Activated CD8-positive, alpha-beta memory T cell treated with anti-CD3 and anti-CD28 coated beads for 4 hours (primary cell): ENCODE measurements at places on chromosomes 2 and 18.

- DNase-seq, result no peak
Observed at GRCh38 chr2:234632527-234633391, 135.9 kb upstream of the ARL4C start.

GRCh38 chr2:45256867-45257641 is 247.8 kb upstream of the SIX2 start:
- no peak for DNase-seq

DNA sequence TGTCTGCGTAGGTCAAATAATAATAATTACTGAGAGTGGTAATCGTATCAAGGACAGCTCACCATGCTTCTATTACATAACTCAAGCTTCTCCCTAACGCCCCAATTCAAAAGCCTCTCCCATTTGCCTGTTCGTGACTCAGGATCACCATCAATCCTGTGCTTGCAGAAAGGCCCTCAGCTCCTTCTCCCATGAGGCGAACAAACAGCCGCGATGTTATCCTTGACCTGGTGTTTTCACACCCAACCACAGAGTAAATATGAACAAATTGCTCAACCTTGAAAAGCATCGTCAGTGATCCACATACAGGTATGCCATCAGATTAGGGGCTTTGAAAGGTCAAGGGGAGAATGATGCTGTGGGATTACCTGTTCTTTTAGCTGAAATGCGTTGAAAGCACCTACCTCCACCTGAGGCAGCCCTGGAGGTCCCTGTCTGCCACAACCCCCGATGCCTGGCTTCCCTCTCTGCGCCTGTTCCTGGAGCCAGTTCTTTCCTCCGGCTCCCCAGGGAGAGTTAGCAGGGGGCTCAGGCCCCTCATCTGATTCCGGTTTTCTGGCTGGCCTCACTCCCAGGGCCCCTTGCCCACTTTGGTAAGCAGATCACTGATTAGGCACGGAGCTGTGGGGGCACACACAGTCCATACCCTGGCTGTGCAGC is 39.1 kb upstream of the ODC1 start:
- no peak for DNase-seq

- DNase-seq, result no peak
Observed at GRCh38 chr2:236633775-236634560, 64.3 kb downstream of the ACKR3 start.

GRCh38 chr2:145404690-145405089 is 884.8 kb upstream of the ZEB2 start:
- DNase-seq, result no peak

GRCh38 chr18:58310517-58310916 is 266.5 kb downstream of the NEDD4L start:
- DNase-seq, result no peak

DNA sequence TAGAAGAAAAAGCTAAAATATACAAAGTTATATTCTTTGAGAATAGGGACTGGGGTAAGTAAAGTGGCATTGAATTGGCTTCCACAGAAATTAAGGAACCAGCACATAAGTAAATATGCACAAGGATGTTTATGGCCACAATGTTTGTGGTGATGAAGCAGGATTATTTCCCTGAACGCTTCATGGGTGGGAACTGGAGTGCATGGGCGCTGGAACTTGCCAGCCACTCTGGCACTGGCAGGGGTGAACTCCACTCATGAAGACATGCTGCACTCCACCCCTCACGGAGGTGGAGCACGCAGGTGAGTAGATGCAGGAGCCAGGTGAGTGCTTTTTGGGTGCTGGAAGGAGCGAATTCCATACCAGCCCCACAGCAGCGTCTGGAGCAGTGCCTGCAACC is 94.1 kb downstream of the BCL2 start:
- DNase-seq, result no peak

DNA sequence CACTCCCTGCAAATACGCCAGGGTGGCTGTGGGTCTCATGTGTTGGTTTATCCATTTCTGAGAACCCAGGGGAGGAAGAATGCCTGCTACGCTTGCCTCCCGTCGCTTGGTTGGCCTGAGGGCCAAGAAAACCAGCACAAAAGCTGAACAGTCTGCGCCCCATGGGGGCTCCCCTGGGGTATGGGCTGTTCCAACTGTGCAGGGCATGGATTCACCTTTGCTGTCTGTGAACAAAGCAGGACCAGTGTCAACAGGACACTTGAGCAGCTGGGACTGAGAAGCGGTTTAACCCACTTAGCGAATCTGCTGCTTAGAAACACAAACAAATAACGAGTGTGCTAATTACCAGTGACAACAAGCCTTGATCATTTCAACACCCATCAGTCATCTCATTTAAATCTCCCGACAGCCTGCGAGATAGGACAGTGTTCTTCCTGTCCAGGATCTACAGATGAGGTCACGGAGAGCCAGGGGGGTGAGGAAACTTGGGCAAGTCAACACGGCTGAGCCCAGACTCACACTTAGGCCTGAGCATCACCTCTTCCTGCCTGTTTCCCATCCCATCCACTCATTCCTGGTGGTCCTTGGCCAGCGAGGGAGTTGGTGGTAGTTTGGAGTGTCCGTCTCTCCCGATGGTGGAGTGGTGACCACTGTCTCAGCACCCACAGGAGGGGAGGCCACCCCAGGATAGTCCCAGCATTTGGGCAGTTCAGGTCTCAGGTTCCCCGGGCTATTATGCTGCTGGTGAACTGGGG is 111.6 kb upstream of the HAAO start:
- no peak for DNase-seq

GRCh38 chr2:39898934-39899333 is 119.9 kb upstream of the THUMPD2 start:
- DNase-seq, result no peak

GRCh38 chr2:43039376-43040080 is 186.9 kb downstream of the ZFP36L2 start:
- no peak for DNase-seq

GRCh38 chr2:232816657-232817056 is 40.3 kb upstream of the KCNJ13 start:
- no peak for DNase-seq

GRCh38 chr18:79010802-79011201 is 31.2 kb downstream of the SALL3 start:
- no peak for DNase-seq

DNA sequence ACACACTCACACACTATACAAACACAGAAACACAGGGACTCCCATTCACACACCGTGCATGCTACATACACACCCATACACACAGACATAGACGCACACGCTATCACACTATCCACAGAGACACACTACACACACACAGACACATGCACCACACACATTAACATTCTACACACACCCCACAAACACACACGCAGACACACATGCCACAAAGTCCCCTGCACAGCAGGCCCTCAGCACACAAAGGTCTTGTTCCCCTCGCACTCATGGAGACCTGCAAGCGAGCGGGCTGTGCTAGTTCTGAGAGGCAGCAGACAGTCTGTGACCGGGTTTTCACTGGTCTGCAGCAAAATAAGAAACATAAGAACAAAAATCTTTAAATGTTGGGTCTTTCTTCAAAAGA is 429.6 kb upstream of the SALL3 start:
- DNase-seq, result no peak

DNA sequence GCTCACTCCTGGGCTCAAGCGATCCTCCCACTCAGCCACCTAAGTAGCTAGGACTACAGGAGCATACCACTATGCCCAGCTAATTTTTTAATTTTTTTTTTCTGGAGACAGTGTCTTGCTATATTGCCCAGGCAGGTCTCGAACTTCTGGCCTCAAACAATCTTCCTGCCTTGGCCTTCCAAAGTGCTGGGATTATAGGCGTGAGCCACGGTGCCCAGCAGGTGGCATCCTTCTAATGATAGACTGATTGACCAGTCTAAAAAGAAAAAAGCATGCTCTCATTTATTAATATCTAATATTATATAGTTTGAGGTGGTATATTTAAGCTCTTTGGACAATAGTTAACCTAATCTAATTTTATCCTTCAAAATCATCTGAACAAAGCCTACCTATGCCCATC is 198.6 kb downstream of the CAMKMT start:
- DNase-seq, result no peak

DNA sequence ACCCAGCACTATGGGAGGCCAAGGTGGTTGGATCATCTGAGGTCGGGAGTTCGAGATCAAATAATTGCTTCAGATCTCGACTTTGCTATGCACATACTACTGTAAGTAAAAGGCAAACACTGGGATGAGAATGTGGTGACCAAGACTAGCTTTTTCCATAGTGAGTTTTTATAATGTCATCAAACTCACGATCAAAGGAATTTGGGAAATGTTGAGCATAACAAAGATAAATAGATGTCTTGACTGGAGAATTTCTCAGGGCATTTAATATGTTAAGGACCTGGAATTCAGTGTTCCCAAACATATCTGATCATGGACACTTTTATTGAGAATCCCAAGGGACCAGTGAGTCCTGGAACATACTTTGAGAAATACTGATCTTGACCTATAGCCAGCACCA is 205.6 kb downstream of the ARHGAP15 start:
- no peak for DNase-seq

GRCh38 chr2:37262522-37262921 is 31.1 kb downstream of the NDUFAF7 start:
- no peak for DNase-seq

GRCh38 chr2:59301466-59302402 is 1060.6 kb upstream of the FANCL start:
- no peak for DNase-seq

- DNase-seq, result no peak
Observed at GRCh38 chr2:178246696-178247095, 52.4 kb downstream of the OSBPL6 start.

- no peak for DNase-seq
Observed at GRCh38 chr2:188203776-188204175, 87.9 kb upstream of the GULP1 start.

- DNase-seq, result no peak
Observed at GRCh38 chr2:88838165-88838635, 146.7 kb downstream of the RPIA start.

DNA sequence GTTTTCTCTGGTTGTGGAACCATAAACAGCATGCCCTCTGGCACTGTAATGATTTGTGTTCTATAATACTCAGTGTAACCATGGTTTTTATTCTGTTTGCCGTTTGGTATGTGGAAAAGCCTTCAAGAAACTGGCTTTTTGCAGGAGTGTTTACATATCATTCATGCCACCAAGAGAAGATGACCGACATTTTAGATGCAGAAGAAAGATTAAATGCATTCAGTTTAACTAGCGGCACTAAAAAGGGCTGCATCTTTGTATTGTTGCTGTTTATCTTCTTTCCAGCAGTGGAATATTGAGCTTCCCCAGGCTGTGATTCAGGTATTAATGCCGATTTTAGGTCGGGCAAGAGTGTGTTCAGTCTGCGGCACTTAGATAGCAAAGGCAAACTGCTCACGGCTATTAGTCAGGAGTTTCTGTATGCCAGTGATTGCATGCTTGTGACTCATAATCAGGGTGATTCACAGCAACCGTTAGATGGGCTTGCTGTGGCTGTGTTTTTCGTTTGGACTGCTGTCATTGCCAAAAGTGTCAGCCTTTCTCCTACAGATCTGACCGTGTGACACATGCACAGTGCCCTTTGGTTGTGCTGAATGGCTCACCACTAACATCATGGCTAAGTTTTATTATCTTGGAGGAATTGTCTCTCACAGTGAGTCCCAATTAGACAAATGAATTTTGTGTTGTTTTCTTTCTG is 479.7 kb downstream of the PARD3B start:
- no peak for DNase-seq

DNA sequence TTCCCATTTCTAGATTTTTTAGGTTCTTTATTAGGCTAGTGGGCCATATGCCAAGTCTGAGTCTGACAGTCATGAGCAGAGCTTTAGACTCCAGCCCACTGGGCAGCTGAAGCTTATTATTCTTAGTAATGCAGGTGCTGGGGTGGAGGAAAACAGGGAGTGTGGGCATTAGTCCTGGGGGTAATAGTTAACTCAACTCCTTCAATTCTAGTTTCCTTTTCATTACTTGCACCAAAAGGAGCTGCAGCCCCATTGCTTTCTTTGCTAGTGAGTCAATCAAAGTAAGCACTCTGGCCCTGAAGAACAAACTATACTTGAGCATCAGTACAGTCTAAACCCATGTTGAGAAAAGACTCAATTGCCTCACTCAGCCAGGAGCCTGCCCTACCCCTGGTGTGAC is 35.5 kb downstream of the ICOS start:
- no peak for DNase-seq

DNA sequence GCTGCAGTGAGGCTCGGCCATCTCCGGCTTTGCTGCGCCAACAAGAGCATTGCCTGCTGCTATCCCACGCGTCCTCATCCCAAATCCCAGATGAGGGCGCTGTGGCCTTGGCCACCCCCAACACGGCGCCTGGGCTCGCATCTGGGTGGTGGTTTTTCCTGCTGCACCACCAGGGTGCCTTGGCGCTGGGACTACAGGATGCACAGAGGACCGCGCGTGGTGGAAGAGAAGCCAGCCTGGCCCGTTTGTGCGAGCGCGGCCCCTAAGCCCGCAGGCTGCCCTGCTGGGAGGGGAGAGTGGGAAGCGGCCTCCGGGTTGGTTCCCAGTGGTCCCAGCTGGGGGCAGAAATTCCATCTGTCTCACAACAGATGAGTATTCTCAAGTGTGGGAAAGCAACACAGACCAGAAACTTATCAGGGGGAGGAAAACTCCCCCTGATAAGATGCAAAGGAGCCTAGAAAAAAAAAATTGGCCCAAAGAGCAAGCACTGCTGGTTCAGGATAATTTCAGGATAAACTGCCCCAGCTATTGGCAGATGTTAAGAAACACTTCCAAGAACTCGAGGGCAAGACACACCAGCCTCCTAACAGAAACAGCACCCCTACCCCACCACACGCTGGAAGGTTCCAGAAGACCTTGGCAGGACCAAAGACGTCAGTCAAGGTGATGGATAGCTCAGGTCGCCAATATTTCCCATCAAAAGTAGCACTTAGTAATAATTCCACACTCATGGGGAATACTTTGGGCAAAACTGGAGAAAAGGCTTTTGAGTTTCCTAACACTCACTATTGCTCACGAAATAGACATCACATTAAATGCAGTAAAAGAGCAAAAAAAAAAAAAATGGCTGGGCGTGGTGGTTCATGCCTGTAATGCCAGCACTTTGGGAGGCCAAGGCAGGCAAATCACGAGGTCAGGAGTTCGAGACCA is 152.1 kb downstream of the PXDN start:
- DNase-seq, result no peak

DNA sequence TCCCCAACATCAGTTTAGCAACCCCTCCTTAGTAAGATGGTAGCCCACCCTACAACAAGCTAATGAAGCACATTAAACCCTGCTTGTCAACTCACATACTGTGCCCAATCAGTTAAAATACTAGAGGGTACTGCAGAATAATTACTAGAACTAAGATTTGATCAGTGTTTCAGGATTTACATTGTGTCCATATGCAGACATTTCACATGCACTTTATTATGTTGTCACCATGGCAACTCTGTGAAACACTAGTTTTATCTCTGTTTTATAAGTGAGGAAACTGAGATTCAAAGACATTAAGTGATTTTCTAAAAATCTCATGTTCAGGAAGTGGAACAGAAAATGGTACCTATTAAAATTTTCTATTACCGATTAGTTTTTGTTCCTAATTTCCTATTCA is 61.7 kb downstream of the CYBRD1 start:
- no peak for DNase-seq

- DNase-seq, result no peak
Observed at GRCh38 chr2:134982603-134983002, 64.0 kb downstream of the CCNT2 start.
